Central memory CD8-positive, alpha-beta T cell (primary cell): ENCODE measurements at places on chromosomes 13 and 19.

DNA sequence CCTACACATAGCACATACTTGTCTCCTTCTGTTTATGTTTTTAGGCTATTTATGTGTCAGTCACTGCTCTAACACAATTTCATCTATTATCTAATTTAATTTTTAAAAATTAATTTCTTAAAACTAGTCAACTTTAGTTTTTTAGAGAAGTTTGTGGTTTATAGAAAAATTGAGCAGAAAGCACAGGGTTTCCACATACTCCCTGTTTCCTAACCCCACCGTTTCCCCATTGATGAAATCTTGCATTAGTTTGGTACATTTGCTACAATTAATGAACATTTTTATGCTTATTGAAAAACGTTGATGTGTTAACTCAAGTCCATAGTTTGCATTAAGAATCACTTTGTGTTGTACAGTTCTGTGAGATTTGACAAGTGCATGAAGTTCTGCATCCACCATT is 53.5 kb downstream of the TNFSF13B start:
- DNase-seq: no peak

DNA sequence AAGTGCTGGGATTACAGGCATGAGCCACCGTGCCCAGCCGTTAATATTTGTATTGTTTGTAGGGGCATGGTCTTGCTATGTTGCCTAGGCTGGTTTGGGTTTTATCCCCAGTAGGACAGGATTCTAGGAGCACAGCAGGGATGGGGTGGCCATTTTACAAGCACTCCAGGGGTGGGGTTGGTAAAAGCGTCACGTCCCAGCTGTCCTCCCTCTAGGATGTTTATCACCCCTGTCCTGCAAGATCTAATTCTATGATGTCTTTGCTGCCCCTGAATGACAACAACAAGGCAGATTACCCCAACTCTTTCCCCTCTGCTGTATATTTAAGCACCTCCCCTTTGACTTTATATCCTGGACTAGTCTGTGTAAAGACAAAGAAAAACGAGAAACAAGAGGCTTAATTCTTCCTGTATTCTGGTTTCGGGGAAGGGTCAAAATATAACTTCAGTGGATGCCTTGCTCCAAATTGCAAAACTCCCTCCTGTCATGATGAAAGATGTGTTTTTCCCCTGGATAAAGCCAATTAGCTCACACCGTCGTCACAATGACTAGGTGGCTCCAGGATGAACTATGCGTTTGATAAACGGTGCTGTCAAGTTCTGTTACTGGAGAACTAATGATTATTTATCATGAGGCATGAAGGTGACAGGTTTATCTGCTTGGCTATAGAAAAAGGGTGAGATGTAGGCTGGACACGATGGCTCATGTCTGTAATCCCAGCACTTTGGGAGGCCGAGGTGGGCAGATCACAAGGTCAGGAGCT is 27.8 kb upstream of the OR1M1 start:
- DNase-seq: no peak

GRCh38 chr13:110712849-110713641 is 455 bp upstream of the ING1 start:
- peak; percentile 99 for DNase-seq

DNA sequence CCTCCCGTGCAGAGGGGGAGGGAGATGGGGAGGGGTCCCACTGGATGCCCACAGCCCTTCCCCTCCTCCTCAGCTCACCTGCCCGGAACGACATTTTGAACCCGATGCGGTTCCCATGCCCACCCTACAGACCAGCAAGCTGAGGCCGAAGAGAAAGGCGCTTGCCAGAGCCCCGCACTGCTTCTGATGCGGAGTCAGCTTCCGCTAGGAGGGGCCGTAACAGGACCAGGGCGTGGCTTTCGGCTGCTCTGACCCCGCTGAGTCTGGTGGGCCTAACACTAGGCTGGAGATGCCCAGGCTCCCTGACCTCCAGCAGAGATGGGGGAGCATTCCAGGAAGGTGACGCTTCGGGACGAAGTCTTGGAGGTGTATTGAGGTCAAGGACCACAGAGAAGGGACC is 6.7 kb downstream of the ONECUT3 start:
- no peak for DNase-seq

DNA sequence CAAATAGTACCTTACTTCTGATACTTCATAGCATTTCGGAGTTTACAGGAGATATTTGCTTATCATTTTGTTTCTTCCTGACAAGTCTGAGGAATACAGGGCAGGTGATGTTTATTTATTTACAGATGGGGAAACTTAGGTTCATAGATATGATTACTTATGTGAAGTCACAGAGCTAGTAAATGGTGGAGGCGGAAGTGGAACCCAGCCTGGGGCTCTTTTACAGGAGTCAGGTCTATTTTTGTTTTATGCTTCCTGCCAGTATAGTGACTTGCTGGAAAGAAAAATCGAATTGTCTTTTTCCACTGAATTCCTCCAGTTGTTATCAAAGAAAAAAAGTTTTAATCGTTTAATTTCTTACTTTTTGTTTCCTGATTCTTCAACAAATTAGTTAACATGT is 66.5 kb downstream of the DGKH start:
- no peak for DNase-seq

- DNase-seq: no peak
Measured at GRCh38 chr19:15260939-15261338, 28.7 kb upstream of the EPHX3 start.

DNA sequence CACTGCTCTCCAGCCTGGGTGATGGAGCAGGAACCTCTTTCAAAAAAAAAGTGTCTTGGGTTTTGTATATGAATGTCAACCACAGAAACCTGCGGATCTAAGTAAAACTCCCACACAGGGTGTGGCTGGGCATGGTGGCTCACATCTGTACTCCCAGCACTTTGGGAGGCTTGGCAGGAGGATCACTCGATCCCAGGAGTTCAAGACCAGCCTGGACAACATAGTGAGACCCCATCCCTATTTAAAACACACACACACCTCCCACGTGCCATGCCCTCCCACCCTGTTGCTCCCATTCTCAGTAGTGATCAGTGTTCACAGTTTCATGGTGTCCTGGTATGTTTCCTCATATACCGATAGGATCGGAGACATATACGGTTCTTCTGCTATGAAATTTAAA is 9.2 kb downstream of the TMED1 start:
- no peak for DNase-seq

- DNase-seq: no peak
Measured at GRCh38 chr13:79271616-79272015, 134.4 kb downstream of the RBM26 start.

- no peak for DNase-seq
Measured at GRCh38 chr19:15091918-15092753, 10.1 kb downstream of the OR1I1 start.

GRCh38 chr19:7618348-7618747 is 11.0 kb downstream of the XAB2 start:
- no peak for DNase-seq

GRCh38 chr13:58706421-58706820 is 1074.9 kb downstream of the PCDH17 start:
- DNase-seq: no peak

- DNase-seq: no peak
Measured at GRCh38 chr13:27496006-27496405, 45.6 kb upstream of the MTIF3 start.

GRCh38 chr13:96071504-96071903 is 18.3 kb upstream of the UGGT2 start:
- DNase-seq: no peak

DNA sequence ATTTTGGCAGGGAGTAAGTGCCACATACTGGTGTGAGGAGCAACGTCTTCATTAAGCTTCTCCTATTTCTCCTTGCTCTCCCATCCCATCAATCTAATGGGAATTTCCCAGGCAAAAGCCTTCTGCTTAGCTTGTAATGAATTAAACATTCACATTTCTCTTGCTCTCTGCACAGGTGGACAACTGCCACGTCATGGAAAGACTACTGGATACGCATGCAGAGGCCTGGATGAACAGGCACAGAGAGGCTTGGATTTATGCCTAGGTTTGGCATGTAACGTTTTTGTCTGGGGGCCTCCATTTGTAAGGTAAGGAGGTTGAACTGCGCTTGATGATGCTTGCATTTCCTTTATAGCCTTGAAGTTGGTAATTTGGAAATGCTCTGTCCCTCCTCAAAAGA is 374.8 kb downstream of the KLF12 start:
- no peak for DNase-seq

- DNase-seq: no peak
Measured at GRCh38 chr19:53646144-53646543, 14.3 kb downstream of the DPRX start.

DNA sequence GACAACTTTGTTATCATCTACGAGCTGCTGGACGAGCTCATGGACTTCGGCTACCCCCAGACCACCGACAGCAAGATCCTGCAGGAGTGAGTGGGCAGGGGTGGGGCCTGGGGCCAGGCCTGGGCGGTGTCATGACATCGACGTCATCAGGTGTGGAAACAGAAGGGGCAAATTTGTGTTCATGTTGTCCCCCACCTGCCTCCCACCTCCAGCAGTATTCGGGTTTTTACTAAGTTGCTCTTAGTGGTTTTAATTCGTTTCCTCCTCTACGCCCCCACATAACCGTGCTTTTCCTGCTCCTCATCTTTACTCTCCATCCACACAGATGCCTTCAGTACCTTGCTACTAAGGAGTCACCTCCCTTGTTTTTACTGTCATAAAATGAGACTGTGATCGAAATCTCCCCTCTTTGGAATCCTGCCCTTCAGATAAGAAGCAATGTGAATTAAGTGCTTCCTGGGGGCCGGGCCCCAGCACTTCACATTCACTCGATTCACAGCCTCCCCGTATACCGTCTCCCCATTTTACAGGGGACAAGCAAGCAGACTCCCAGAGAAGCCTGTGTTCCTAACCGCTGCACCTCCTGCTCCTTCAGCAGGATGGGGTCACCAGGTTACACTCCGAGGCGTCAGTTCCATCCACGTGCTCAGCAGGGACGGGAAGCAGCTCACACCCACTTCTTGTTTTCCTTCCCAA is 10.5 kb downstream of the AP1M1 start:
- DNase-seq: no peak

DNA sequence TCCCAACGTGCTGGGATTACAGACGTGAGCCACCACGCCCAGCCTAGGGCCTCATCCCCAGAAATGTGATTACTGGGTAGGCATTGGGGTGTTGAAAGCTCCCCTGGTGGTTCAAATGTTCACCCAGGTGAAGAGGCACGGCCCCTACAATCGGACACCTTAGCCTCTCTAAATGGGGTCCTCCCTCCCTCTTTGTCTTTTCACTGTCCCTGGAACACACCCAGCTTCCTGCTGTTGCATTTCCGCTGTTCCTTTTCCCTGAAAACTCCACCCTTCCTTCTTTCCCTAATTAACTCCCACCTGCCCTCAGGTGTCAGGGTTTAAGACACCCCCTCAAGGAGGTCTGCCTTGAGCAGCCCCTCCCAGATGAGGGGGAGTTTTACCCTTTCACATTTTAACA is 3.6 kb upstream of the PRODH2 start:
- no peak for DNase-seq
